Activated T-cell treated with anti-CD3 and anti-CD28 coated beads, Interleukin-2, amount 50 U/mL, for 4 hours (primary cell): ENCODE measurements at places on chromosomes 13 and 19. TPM values are rescaled to one million over a fixed set of nuclear protein-coding genes. Genes with fewer than 3 reads are reported as not detected.

Gene TBCB
- total RNA-seq = 157 TPM

Gene CYP2F1
- total RNA-seq = not detected

- DNase-seq = no peak
These were observed 7.7 kb upstream of the WDR18 start for GRCh38 chr19:976476-976875.

Gene TBXA2R
- 0.49 TPM for total RNA-seq

- DNase-seq = no peak
These were observed 437 bp downstream of the SMARCA4 start for GRCh38 chr19:10961073-10961860.

Gene ZNF835
- 3.4 TPM for total RNA-seq

Gene KANK2
- total RNA-seq = 0.92 TPM

- peak; percentile 85 for DNase-seq
These were observed 43.9 kb downstream of the CERS4 start for GRCh38 chr19:8252922-8253589.

DNA sequence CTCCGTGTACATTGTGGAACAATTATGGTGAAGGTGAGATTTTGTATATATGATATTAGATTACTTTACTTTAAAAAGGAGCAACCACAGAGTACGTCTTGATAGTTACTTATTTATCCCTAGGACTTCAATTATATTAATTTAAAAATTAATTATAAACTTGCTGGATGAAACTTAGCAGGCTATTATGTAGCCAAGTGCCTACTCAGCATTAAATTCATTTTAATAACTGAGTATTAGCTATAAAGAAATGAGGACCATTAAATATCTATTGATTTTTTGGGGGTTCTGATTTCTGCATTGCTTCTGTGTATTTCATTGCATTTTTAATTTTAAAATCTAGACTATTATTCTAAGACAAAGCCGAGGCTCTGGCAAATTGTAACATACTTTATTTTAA lies 109.4 kb downstream of the HS6ST3 start:
- DNase-seq = no peak

Gene PGLYRP1
- not detected for total RNA-seq

DNA sequence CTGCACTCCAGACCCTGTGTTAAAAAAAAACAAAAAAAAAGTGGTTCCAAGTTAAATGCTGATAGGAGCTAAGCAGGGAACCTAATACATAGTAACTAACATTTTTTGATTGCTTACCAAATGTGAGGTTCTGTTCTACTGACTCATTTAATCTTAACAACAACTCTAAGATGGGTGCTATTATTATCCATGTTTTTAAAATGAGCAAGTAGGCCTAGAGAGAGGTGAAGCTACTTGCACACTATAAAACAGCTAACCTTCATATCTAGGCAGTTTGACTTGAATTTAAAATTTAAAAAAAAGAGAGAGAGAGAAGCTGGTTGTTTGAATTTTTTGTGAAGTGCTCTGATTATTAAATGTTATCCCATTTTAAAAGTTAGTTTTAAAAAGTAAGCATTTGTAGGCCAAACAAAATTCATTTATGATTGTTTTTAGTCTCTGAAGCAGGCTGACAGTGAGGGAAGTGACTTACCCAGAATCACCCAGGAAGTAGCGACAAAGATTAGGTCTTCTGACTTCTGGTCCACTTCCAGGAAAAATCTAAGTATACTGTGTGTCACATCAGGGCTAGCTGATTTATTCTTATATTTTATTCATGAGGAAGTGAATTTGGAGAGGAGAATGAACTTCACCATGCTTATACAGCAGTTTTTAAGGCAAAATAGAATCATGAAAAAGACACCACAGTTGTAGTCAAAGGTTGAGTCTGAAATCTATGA lies 2.4 kb downstream of the SIGLECL1 start:
- no peak for DNase-seq

Gene MCEMP1
- total RNA-seq = not detected

- no peak for DNase-seq
These were observed 62.9 kb downstream of the DCT start for GRCh38 chr13:94416454-94417080.

DNA sequence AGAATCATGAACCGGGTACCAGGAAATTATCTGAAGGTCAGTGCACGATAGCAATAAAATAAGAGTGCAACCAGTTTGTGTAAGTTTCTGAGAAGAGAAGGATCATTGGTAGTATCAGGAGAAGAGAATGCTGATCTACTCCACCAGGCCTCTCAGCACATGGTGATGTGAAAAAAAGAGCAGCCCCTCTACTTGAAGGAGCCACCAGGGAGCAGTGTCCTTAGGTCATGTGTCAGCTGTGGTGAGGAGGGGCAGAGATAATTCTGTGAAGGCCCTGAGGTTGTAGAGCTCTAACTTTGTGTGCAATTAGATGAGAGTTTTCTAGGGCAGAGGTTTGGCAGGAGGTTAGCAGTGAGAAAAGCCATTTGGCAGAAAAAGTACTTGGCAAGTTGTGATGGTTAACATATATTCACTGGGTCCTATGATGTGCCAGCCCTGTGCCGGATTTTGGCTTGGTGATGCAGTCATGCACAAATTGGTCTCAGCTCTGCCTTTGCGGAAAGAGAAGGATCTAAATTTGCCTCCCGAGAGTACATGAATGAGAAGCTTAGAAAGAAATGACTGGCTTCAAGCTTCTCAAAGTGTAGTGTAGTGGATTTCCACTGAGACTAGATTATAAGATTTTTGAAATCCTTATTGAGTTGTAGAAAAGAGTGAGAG lies 19.2 kb upstream of the ZC3H13 start:
- DNase-seq = no peak

- no peak for DNase-seq
These were observed 41.4 kb downstream of the DEDD2 start for GRCh38 chr19:42175952-42176648.

Gene COL4A2
- total RNA-seq = 1.1 TPM

DNA sequence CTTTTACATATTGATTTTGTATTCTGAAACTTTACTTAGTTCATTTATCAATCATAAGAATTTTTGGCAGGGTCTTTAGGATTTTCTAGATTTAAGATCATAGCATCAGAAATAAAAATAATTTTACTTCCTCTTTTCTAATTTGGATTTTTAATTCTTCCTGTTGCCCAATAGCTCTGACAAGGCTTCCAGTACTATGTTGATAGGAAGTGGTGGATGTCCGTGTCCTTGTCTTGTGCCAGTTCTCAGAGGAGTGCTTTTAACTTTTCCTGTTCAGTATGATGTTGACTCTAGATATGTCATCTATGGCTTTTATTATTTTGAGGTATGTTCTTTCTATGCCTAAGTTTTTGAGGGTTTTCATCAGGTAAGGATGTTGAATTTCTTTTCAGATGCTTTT lies 7.7 kb upstream of the KIR2DL4 start:
- DNase-seq = no peak

DNA sequence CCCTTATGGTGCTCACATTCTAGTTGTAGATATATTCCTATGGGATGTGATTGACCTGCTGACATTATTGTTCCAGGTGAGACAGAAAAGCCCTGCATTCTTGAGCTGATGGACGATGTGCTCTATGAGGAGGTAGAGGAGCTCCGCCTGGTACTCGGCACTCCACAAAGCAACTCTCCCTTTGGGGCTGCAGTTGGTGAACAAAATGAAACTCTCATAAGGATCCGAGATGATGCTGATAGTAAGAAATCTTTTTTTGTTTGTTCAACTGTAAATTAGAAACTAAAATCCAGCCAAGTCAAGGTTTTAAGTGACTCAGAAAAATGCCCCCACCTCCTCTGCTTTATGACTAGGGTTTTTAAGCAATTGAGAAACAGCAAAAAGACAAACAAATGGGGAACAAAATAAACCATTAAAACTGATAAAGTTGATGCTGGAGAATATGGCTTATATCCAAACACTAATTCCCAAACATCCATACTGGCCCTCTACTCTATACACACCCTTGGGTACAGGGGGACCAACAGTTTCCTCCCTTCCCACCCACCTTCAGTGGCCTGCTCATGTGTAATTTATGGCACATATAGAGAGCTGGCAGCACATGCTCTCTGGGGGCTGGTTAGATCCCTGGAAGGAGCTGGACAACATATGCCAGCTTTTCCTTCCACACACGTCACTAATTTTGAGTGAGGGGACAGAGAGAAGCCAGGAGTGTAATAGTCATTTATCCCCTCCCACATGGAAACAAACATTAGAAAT lies 139.6 kb downstream of the STOML3 start:
- DNase-seq = no peak

- no peak for DNase-seq
These were observed 14.0 kb upstream of the MYADM start for GRCh38 chr19:53853707-53854106.

- DNase-seq = no peak
These were observed 153.1 kb downstream of the LACC1 start for GRCh38 chr13:44032802-44033201.

Gene SPRY2
- total RNA-seq = 1.8 TPM

- no peak for DNase-seq
These were observed 687 bp downstream of the PLEKHA4 start for GRCh38 chr19:48867746-48868113.

Gene ZSCAN5B
- not detected for total RNA-seq
